ENCODE measurements at places on chromosomes 2 and 18. TPM values are rescaled to one million over a fixed set of nuclear protein-coding genes. Genes with fewer than 3 reads are reported as not detected.

The EMILIN1 gene
- 179 TPM for total RNA-seq

The CDK15 gene
- 6.8 TPM for total RNA-seq

DNA sequence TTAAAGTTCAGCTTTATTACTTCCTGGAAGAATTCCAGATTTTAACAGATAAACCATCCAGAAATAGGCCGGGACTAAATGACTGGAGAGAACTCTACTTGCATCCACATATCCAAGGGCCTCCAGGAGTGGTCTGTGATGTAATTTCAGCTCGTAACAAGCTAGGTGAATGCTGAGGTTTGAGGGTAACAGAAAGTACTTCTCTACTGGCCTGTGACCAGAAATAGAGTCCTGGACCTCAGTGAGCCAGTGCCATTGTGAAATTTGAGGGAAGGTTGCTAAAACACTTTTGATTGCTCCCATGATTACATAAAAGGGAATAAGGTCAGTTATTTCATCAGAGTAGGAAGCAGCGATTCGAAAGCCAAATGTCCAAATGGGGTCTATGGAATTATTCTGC is 158.1 kb downstream of the DOCK10 start:
- H3K27ac ChIP-seq, result no peak overlapping the region
- DNase-seq, result no peak
- H3K36me3 ChIP-seq, result no peaks in the 10 kb centered on the region
- peaks cover 4% of the 10 kb centered on the region for H3K27me3 ChIP-seq
- H3K4me1 ChIP-seq, result peaks cover 3% of the 10 kb centered on the region

GRCh38 chr2:237752761-237753165 is 45.8 kb upstream of the RBM44 start:
- H3K27ac ChIP-seq, result no peak overlapping the region
- H3K4me1 ChIP-seq, result peaks cover 9% of the 10 kb centered on the region
- no peak for DNase-seq
- H3K27me3 ChIP-seq, result no peaks in the 10 kb centered on the region

DNA sequence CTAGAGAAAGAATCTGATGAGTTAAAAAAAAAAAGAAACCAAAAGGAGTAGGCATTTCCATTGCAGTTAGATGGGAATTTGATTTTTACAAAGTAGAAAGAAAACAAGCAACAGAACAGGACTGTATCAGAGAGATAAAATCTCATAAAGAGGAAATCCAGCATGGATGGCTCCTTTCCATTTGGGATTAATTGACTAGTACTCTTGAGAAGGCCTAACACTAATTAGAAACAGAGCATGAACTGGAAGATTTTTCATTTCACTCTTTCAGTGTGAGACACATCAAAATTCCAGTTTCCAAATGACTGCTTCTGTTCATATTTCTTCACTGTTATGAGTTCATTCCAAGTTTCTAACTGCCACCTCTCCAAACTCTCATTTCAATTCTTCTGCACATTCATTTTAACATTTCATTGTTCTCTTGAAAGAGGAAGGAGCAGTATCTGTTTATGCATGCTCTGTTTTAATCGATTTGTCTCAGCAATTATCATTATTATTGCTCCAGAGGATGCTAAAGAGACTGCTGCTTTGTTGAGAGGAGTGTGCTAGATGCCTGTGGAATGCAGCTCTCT is 108.8 kb upstream of the PIEZO2 start:
- DNase-seq, result no peak
- peak overlapping the region; percentile 48 for H3K27ac ChIP-seq
- no peak overlapping the region for H3K4me3 ChIP-seq
- peaks cover 4% of the 10 kb centered on the region for H3K36me3 ChIP-seq
- no peaks in the 10 kb centered on the region for H3K27me3 ChIP-seq
- peaks cover 51% of the 10 kb centered on the region for H3K4me1 ChIP-seq

- H3K27me3 ChIP-seq, result peaks cover 11% of the 10 kb centered on the region
- H3K4me1 ChIP-seq, result peaks cover 4% of the 10 kb centered on the region
- H3K4me3 ChIP-seq, result no peak overlapping the region
- H3K36me3 ChIP-seq, result no peaks in the 10 kb centered on the region
- no peak overlapping the region for H3K27ac ChIP-seq
Measured at GRCh38 chr2:18178736-18179349, 300.4 kb downstream of the KCNS3 start.

GRCh38 chr2:235201756-235202155 is 249.9 kb downstream of the SH3BP4 start:
- no peak overlapping the region for H3K4me3 ChIP-seq
- no peaks in the 10 kb centered on the region for H3K36me3 ChIP-seq
- H3K27ac ChIP-seq, result no peak overlapping the region
- peaks cover 5% of the 10 kb centered on the region for H3K4me1 ChIP-seq
- DNase-seq, result no peak
- peaks cover 18% of the 10 kb centered on the region for H3K27me3 ChIP-seq

DNA sequence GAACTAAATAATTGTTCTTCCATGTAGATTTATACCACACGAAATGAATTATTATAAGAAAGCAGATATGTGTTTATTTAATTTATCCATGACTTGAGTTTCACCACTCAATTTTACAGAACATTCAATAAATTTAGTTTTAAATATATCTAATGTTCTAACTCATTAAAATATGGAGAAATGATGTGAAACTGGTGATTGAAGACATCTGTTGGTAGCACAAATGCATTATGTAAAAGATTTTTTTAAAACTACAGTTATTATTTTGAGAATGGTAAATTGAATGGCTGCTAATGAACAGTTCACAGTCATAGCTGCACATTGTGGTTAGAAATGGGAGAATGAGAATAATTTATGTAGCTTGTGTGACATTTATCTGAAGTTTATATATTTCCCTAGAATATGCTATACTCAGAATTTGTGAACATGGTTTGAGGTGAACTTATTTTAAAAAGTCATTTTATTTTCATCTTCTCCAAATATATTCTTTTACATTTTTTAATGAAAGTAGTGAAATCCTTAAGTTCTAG is 203.5 kb downstream of the DPP4 start:
- DNase-seq, result no peak
- H3K36me3 ChIP-seq, result no peaks in the 10 kb centered on the region
- H3K4me3 ChIP-seq, result no peak overlapping the region
- no peak overlapping the region for H3K27ac ChIP-seq
- no peaks in the 10 kb centered on the region for H3K4me1 ChIP-seq
- peaks cover 20% of the 10 kb centered on the region for H3K27me3 ChIP-seq

DNA sequence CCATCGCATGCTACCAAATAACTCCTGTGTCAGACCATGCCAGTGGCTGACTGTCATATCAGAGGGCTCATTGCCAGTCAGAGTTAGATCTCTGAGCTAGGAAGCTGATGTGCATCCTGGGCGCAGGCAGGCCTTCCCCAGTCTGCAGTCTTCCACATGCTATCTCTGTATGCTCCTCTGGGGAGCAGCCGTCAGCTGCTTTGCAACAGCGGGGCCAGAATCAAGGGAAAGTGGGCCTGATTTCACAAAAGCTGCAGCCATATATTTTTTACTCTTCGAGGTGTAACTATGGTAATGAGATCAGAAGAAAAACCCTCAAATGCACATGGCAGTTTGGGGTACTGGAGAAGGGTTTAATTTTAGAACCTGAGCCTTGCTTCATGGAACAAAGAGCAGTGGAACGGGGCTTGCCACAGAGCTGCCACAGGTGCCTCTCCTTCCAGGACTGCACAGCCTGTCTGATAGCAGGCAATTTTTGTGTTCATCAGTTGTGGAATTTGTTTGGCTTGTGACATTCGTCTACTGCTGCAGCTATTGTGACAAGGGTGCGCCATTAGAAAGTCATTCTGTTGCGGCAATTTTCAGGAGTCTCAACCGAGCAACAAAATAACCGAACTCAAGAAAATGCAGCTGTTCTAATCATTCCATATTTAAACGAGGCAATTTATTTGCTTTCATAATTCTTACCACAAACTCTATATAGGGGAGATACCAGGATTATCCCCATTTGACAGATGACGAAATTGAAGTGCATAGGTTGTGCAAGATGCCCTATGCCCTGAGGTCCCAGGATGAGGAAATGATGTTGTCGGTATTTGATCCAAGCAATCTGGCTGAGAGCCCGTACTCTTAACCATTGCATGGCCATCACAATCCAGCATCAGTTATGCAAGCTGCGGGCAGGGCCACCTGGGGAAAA is 109.6 kb upstream of the CYRIA start:
- H3K4me3 ChIP-seq, result no peak overlapping the region
- H3K27ac ChIP-seq, result no peak overlapping the region
- peaks cover 17% of the 10 kb centered on the region for H3K4me1 ChIP-seq
- DNase-seq, result no peak
- no peaks in the 10 kb centered on the region for H3K36me3 ChIP-seq

DNA sequence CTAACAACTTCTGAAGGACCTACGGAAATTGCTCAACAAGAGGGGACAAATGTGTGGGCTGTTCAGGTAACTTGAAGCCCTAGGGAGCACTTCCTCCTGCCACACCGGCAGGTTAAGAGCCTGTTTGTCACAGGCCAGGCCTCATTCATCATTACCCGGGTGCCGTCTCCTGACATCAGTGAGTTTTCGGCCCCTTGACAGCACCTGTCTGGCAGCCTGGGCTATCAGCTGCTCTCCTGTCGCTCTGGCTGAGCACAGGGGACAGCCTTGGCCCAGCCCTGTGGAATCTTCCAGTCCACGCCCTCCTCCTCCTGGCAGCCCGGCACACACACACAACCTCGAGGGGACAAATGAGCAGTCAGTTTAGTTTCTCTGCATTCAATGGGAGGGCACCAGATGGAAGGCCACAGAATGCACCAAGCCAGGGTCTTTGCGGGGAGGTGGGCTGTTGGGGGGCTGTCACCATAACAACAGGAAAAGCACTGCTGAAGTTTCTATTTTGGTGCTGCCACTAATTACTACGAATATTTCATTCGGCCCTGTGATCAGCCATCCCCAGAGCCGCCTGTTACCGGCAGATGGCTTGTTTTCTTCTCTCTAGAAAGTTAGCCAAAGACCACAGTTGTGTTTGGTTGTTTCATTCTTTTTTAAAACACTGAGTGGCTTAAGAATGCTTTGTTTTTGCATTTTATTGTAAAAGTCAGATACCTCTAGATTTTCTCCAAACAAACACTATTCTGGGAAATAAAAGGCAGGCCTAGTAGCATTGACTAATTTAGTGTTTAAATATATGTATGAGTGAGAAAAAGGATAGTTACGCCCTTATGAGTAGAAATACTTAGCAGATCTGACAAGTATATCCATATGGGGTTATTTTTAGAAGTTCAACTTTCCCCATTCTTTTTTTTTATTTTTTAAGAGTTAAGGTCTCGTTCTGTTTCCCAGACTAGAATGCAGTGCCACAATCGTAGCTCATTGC is 189.9 kb upstream of the NDUFV2 start:
- H3K27me3 ChIP-seq, result no peaks in the 10 kb centered on the region
- H3K36me3 ChIP-seq, result peaks cover 9% of the 10 kb centered on the region
- peak overlapping the region; percentile 68 for H3K27ac ChIP-seq
- peaks cover 7% of the 10 kb centered on the region for H3K4me1 ChIP-seq
- no peak overlapping the region for H3K4me3 ChIP-seq

DNA sequence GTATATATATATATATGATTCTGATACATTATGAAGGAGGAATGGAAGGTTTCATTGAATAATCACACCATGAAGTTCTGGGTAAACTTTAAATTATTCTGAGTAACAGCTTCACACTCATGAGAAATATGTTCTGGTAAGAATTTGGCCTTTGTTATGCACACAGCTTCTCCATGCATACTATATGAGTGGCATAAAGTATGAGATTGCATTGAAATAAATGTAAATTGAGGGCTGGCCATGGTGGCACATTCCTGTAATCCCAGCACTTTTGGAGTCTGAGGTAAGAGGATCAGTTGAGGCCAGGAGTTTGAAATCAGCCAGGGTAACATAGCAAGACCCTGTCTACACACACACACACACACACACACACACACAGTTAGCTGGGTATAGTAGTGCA is 50.0 kb upstream of the ARL5A start:
- H3K27me3 ChIP-seq, result no peaks in the 10 kb centered on the region
- no peaks in the 10 kb centered on the region for H3K36me3 ChIP-seq
- no peak overlapping the region for H3K4me3 ChIP-seq

DNA sequence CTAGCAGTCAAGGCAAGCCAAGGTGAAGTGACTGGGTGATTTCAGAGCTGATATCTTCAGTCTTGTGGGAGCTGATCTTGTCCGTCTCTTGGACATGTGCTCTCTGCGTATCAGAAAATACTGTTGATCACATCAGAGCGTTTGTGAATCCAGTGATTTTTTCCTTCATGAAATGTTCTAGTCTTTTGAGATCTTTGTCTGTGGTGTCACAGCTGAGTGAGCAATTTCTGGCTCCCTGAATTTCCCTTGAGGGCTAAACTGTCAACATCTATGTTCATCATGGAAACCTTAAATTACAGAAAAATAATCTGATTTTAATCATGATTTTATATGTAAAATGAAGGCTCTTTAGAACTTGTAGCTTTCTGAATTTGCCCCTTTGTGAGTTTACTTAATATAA is 432.0 kb downstream of the CCDC85A start:
- H3K4me1 ChIP-seq, result peaks cover 10% of the 10 kb centered on the region
- H3K4me3 ChIP-seq, result no peak overlapping the region
- no peak for DNase-seq
- H3K27me3 ChIP-seq, result peaks cover 2% of the 10 kb centered on the region

The IL36B gene
- not detected for total RNA-seq

The ZNF385B gene
- 0.11 TPM for total RNA-seq

- no peak overlapping the region for H3K27ac ChIP-seq
- H3K4me1 ChIP-seq, result peaks cover 8% of the 10 kb centered on the region
- no peaks in the 10 kb centered on the region for H3K36me3 ChIP-seq
Measured at GRCh38 chr18:79597831-79598632, 81.6 kb upstream of the CTDP1 start.

DNA sequence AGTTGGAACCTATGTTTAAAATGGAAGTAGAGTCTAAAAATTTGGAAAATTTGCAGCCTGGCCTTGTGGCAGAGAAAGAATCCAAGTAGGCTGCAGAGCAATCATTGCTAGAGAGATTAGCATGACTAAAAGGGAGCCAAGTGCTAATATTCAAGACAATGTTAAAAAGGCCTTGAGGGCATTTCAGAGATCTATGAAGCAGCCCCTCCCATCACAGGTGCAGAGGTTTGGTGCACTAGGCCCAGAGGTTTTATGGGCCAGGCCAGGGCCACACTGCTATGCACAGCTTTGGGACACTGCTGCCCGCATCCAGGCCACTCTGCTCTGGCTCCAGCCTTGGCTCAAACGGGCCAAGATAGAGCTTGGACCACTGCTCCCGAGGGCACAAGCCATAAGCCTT is 6.7 kb upstream of the IL1A start:
- no peaks in the 10 kb centered on the region for H3K27me3 ChIP-seq
- no peak for DNase-seq
- H3K36me3 ChIP-seq, result no peaks in the 10 kb centered on the region
- H3K27ac ChIP-seq, result no peak overlapping the region
- peaks cover 30% of the 10 kb centered on the region for H3K4me1 ChIP-seq
- H3K4me3 ChIP-seq, result no peak overlapping the region

- H3K4me3 ChIP-seq, result peak overlapping the region; percentile 83
- no peak overlapping the region for H3K27ac ChIP-seq
- peaks cover 43% of the 10 kb centered on the region for H3K27me3 ChIP-seq
- H3K4me1 ChIP-seq, result peaks cover 20% of the 10 kb centered on the region
- H3K36me3 ChIP-seq, result no peaks in the 10 kb centered on the region
Measured at GRCh38 chr18:11146238-11146946, 3.0 kb downstream of the PIEZO2 start.

Data from mesothelial cell of epicardium (in vitro differentiated cells).